Caki2 (cell line): ENCODE measurements at places on chromosomes 13 and 19.

- no peak for DNase-seq
Measured at GRCh38 chr19:54391589-54392061, 23.6 kb upstream of the TTYH1 start.

DNA sequence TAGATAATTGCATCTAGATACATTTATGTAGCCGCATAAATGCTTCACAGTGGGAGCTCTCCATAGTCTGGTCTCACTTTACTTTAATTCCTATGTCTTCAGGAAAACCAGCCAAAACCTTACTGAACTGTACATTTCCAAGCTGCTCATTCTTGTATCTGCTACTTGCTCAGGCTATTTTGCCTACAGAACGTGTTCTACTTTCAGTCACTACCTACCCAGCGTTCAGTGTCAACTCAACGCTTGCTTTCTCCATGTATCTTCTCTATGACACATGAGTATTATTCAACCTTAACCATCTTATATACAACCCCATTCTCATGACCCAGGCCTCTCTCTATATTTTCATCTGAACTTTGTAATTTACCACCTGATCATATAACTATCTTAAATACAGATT, 101.9 kb downstream of the KLF12 start:
- DNase-seq, result no peak

- DNase-seq, result no peak
Measured at GRCh38 chr13:76330761-76331160, 555.4 kb downstream of the KCTD12 start.

- DNase-seq, result peak; percentile 68
Measured at GRCh38 chr19:43504426-43505185, at the start of gene PHLDB3. TSS of gene PHLDB3 (minus strand) at chr19:43504746. CDS start at chr19:43504118, 628 bp downstream.

GRCh38 chr19:43682824-43683661, 13.1 kb upstream of the PLAUR start:
- no peak for DNase-seq

- no peak for DNase-seq
Measured at GRCh38 chr13:73069206-73069805, 10.5 kb downstream of the KLF5 start.

DNA sequence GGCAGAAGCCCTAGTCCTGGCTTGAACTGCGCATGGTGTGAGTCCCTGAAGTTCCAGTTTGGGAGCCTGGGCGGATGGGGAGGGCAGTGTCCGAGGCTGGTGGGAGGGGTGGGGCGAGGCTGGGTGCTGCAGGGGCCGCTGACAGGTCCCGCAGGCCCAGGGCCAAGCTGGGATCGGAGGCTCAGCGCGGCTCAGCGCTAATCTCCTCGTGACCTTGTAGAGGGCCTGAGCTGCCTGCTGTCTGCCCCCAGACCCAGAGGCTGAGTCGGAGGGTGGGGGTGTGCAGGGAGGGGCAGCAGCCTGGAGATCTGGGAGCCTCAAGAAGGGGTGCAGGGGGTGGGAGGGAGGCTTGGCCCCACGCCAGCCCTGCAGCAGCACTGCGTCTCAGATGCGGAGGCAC, 3.0 kb downstream of the ATP1A3 start:
- DNase-seq, result no peak

DNA sequence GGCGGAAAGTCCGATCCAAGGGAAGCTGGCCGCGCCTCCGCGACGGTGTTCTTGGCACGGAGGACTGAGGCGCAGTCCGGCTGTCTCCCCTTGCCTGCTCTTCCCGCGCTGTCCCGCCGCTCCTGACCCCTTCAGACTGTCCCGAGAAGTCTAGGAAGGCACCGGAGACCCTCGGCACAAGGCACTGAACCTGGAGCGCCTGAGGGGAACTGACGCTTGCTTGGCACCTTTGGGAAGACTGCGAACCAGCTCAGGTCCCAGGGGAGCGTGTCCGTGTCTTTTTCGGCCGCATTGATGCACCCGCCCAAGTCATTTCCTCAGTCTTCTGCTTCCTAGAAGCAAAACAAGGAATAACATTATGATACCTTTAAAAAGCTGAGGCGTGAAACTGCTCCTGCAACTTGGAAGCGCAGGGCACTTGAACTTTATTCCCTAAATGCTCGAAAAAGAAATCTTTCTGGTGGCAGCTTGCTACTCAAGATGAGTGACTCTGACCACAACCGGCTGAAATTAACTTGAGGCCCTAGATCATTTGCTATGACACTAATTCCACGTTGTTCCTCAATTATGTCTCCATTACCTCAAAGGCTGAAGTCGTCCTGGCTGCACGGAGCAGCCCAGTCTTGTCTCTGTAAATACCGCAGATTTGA, 735 bp upstream of the FLT1 start:
- DNase-seq, result no peak

- peak; percentile 87 for DNase-seq
Measured at GRCh38 chr13:31846182-31846938, 107.0 kb downstream of the RXFP2 start.

DNA sequence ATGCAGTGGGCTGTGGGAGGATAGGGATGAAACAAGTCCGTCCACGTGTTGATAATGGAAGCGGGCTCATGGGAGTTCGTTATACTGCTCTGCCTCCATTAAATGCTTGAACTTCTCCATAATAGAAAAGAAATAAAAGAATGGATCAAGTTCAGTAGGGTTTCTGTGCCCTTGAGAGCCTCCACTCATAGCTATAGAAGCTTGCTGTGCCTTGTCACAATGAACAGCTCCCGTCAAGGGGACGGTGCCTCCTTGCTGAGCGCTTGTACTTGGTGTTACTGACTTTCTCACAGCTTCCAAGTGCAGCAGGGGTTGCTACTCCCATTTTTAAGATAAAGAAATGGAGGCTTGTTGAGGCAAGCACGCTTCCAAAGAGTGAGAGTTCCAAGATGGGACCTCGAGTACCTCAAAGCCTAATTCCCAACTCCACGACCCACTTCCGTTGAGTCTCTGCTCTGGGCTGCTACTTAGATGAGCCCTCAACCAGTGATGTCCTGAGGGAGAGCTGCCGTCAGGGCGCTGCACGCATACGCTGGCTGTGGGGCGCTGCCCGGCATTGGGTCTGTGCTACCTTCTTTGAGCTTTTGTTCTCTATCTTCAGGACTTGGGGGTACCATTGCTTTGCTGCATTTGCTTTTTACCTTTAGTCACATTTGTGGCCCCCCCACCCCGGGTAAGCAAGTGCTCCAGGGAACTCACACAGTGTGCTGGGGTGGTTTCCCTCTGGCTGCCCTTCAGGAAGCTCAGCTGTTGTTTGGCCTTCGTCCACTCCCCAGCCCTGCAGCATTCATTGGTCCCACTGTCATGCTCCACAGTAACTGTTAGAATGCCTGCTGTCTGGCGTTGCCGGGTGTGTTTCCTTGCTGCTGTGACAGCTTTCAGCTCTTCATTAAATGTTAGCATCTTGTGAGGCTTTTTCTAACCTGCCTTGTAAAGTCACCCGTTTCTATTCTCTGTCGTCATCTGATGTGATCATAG, 9.5 kb downstream of the SNRNP70 start:
- DNase-seq, result no peak

GRCh38 chr19:47650700-47651099, 41.8 kb downstream of the BICRA start:
- no peak for DNase-seq

DNA sequence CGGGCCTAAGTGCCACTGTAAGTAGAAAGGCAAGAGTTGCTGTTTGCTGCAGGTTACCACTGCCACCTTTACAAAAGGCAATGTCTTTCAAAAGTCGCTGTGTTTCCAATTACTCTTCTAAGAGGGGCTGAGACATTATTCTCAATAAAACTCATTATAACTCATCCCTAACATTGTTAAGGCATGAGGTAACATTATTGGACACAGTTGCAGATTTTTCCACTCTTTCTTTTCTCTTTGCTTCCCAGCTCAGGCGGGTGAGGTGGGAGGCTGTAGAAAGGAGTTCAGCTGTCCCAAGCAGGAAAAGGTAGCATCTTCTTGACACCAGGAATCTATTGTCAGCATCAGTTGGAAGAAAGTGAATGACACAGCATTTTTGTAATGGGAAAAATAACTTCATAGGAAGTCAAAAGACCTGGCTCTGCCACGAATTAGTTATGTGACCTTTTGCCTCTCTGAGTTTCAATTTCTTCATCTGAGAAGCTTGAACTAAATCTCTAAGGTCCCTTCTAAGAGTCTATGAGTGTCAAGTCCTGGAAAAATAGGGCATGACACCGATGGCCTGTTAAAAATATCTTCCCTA, 2.1 kb upstream of the UBL3 start:
- DNase-seq, result no peak

GRCh38 chr13:26604784-26605545, 47.5 kb downstream of the WASF3 start:
- no peak for DNase-seq

DNA sequence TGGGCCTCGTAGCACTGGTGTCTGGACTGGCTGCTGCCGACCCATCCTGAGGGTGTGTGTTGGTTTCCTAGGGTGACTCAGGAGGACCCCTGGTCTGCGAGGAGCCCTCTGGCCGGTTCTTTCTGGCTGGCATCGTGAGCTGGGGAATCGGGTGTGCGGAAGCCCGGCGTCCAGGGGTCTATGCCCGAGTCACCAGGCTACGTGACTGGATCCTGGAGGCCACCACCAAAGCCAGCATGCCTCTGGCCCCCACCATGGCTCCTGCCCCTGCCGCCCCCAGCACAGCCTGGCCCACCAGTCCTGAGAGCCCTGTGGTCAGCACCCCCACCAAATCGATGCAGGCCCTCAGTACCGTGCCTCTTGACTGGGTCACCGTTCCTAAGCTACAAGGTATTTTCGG, 13.8 kb downstream of the TIMM13 start:
- no peak for DNase-seq

DNA sequence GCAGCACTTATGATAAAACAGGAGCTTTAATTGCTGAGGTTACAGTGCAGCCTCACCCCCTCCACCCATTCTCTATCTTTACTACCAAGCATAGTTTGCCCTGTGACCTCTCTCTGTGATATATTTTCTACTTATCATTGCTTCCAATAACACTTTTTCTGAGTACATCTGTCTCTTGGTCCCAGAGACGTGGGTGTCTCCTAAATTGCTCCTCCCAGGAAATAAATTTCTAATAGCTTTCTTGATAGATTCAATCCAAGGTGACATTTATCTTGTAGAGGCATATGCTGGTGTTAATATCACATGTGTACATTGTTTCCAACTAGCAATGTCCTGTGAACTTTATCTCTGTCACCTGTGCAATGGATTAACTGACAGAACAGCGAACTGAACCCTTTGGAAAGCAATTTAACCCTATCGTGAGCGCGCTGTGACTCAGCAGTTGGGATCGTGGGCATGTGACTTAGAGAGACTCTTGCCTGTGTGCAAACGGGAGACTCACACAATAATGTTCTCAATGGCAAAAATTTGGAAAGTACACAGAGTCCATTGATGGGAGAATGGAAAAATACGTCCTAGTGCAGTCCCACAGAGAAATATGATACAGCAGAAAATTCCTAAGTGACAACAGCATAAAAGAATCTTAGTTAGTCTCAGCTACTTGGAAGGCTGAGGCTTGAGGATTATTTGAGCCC, 7.0 kb upstream of the MAP2K2 start:
- peak; percentile 77 for DNase-seq

- DNase-seq, result no peak
Measured at GRCh38 chr13:37047032-37047431, 12.5 kb downstream of the SUPT20H start.

DNA sequence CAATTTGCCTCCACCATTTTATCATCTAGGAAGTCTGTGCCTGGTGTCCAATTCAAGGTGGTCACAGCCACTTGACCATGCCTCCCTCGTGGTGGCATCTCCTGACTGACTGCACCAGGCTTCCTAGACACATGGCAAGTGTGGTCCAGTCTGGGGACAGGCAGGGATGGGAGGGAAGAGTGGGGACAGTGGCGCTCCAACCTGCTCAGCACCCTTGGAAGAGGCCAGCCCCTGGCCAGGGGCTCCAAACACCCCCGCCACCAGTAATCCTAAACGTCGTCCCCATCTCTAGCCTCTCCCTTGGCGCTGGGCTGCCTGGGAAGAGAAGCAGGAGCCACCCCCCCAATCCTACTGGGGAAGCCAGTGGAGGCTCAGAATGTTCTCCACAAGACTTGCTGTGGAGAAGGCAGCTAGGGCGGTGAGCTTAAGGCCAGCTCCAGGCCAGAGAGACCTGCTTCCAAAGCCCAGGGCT, 2.7 kb downstream of the RPL36 start:
- no peak for DNase-seq

GRCh38 chr13:23458989-23459388, 25.5 kb upstream of the SACS start:
- DNase-seq, result no peak

- DNase-seq, result no peak
Measured at GRCh38 chr19:44645407-44646048, 1.8 kb downstream of the PVR start.

DNA sequence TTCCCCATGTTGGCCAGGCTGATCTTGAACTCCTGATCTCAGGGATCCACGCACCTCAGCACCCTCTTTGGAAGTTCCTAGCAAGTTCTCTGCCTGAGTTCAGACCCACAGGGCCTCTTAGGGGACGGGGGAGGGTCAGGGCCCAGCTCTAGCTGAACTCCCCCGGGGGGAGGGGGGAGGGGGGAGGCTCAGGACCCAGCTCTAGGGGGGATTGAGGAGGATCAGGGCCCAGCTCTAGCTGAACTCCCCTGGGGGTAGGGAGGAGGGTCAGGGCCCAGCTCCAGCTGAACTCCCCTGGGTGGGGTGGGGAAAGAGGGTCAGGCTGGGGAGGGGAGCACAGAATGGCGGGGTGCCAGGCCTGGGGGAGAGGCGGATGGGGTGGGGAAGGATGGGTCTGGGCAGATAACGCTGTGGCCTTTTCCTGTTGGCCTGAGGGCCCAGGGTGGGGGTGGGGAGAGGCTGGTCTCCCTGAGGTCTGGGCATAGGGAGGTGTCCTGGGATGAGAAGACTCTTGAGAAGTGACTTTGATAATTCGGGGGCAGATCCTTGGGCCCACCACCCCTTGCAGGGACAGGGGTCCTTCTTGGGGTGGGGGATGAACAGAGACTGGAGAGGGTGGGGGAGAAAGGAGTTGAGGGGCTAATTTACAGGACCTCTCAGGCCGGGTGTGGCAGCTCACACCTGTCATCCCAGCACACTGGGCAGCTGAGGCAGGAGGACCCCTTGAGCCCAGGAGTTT, 5.5 kb upstream of the PTBP1 start:
- no peak for DNase-seq

DNA sequence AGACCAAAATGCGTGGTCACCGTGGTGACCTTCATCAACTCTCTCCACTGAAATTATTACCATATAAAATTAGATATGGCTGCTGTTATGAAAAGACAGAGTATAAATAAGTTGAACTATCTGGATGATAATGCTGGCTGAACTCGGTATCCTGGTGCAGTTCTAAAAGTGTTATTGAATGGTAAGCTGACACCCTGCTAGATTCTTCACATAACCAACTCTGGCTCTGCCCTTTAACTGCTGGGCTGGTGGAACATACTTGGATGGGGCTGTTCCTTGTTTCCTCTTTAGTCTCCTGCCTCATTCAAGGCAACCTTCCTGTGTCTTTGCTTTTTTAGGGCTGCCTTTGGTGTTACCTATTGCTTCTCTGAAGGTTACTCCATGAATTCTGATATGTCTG, 106.9 kb downstream of the FGF9 start:
- no peak for DNase-seq

GRCh38 chr19:1302533-1303239, 17.0 kb downstream of the EFNA2 start:
- no peak for DNase-seq

- no peak for DNase-seq
Measured at GRCh38 chr13:92775658-92776057, 450.9 kb upstream of the GPC6 start.

- DNase-seq, result peak; percentile 84
Measured at GRCh38 chr13:108915634-108916512, 286.5 kb downstream of the MYO16 start.
